Mammary epithelial cell (primary cell): ENCODE measurements at places on chromosomes 2 and 18.
A peak's percentile ranks its signal among the peaks of the same experiment; 100 is the strongest.

DNA sequence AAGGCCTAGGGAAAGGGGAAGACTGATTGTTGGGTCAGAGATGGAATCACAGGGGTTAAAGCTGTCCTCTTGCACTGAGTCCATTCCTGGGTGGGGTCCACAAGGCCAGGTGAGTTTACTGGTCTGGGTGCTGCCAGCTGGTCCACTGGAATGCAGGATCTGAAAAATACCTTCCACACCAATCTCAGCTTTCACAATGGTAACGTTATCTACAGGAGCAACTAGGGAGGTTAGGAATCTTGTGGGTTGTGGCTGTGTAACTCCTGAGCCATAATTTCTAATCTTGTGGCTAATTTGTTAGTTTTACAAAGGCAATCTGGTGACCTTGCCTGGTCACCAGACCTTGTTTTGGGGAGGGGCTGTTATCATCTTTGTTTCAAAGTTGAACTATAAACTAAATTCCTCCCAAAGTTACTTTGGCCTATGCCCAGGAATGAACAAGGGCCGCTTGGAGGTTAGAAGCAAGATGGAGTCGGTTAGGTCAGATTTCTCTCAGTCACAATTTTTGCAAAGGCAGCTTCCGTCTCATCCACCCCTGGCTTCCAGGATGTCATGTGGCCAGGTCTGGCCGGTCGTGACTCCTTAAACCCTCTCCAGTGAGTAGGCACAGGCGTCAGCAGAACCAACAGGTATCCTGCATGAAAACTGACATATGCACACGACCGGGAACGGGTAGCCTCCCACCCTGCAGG is 123.3 kb upstream of the SH3BP4 start:
- no peak for DNase-seq

DNA sequence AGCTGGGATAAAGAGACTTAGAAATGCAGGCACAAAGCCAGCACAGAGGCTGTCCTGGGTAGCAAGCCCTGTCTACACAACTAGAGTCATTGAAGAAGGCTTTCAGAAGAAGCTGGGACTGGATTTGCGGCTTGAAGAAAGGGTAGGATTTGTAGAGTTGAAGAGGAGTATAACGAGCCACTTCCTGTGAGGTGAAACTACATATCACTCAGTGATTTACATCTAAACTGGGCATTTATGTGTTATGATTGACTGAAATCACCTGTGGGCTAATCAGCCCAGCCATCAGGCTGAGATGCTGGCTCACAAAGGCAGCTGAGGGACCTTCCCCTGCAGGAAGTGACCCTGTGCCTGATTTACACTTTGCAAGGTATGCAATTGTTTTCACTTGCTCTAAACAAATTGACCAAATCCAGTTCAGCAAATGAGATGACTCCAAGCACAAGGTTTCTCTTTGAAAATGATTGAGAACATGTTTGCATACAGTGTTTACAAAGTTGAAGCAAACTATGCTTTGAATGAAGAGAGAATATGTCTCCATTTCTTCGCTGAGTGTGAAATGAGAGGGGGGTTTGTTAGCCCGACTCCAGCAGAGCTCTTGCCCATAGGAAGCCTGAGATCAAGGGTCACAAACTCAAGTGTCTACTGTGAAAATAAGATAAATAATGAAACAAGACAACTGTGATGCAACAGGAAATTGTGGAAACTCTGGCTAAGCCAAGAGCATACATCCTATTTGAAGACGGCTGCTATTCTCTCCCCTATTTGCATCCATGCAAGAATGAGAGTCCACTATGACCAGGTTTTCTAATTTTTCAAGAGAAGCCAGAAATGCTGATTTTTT is 69.3 kb upstream of the HK2 start:
- DNase-seq: no peak

DNA sequence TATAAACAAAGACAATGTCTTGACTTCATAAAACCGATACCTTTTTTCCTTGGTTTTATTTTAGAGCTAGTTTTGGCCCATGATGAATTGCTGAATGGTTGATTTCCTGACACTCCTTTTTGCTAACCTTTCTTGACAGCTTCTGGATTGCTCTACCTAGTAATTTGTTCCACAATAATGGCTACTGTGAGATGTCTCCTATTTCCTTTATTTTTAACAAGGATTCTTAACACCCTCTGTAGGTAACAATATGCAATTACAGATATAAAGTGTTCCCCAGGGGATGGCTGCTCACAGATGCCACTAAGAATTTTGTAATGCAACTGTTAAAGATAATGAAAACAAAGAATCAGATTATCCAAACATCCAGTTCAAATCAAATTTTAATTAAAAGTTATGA is 100.8 kb upstream of the ATP5MC3 start:
- DNase-seq: peak; percentile 10

GRCh38 chr2:52429171-52429570 is 1338.4 kb upstream of the CHAC2 start:
- DNase-seq: no peak

DNA sequence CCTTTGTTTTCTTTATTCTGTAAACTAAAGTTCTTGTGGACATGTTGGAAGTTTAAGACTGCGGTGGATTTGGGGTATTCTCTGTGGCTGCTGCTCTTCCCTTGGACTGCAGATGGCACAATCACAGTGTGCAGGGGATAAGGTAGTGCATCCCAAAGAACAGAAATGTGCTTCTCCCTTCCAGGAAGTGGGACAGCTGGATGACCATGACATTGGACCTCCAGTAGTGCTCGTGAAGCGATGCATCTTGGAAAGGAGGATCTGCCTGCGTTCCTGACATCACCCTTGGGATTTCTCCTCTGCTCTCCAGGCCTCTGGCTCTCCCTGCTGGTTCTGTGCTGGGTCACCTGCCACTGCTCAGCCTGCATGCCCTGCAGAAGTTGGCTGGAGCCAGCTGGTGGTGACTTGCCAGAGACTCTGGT is 109.9 kb downstream of the SLC4A3 start:
- peak; percentile 12 for DNase-seq

DNA sequence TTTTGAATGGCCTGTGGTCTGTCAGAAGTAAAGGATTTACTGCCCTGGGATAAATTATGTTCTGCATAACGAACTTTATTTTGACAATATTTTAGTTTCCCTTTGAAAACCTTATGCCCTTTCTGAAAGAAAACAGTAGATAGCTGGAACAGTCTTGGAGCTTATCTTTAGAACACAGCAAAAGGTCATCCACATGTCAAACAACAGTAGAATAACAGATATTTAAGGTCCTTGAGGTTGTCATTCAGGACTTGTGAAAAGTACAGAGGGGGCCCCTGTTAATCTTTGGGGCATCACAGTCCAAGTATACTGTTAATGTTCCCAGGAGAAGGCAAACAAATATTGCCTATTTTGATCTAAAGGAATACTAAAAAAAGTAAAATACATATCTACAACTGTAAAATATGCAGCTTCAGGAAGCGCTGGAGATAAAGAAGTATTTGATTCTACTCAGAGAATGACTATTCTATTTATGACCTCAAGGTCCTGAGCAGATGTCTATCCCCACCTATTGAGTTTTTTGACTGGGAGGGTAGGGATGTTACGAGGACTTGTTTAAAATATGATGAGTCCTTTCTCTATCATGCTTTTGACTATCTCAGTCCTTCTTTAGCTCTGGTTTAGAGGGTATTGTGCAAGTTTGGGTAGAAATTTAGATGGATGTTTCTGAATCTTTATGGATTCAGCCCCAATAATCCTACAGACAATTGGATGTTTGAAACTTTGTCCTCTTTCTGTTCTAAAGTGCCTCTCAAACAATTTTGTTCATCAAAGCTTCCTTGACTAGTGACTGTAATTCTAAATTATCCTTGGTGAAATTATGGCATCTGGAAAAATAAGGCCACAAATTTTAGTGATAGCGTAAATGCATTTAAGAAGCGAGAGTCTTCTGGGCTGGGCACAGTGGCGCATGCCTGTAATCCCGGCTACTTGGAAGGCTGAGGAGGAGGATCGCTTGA is 25.1 kb upstream of the TMEM214 start:
- DNase-seq: no peak

DNA sequence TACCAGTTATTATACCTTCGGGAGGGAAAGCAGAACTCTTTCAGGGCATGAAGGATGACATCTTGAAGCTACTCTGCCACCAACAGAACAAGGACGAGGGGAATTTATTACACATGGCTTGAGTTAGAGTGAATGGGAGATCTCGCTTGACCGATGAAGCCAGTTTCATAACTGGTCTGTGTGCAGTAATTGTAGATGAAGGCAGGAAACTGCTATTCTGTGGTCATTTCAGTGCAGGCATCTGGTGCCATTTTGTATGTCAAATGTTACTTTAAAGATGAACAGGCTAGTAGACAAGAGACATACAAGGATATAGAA is 20.5 kb downstream of the GREB1 start:
- no peak for DNase-seq

DNA sequence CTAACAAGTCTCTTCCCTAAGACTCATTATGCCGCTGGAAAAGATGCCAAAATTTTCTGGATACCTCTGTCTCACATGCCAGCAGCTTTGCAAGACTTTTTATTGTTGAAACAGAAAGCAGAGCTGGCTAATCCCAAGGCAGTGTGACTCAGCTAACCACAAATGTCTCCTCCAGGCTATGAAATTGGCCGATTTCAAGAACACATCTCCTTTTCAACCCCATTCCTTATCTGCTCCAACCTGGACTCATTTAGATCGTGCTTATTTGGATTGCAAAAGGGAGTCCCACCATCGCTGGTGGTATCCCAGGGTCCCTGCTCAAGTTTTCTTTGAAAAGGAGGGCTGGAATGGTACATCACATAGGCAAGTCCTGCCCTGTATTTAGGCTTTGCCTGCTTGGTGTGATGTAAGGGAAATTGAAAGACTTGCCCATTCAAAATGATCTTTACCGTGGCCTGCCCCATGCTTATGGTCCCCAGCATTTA is 26.3 kb downstream of the DHRS9 start:
- DNase-seq: peak; percentile 96

- DNase-seq: no peak
These were observed 62.9 kb upstream of the ZEB2 start for GRCh38 chr2:144582651-144583380.

DNA sequence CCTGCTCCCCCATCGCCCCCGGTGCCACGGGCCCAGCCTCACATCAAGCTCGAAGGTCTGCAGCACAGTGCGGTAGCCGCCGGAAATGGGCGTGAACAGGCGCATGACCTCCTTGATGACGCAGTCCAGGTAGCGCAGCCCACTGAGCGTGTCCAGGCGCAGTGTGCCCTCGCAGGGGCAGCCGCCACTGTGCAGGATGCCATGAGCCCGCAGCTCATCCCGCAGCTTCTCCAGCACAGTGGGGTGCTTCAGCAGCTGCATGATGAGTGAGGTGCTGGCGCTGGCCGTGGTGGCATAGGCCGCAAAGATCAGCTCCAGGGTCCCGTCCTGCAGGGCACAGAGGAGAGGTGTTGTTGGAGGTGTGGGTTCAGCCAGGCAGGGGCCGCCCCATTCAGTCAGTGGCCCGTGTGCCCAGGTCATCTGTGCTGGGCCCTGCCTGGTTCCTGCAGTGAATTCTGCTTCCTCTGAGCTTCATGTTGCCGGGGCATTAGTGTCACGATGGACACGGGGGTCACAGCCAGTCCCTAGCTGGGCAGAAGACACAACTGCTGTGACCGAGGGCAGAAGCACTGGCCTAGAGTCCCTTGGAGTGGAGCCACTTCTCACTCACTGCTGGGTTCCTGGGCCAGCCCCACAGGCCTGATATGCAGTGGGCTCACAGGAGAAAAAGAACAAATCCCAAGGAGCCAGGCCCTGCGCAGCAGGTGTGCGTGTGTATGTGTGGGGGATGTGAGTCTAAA is 14.5 kb downstream of the CYP26B1 start:
- DNase-seq: no peak

GRCh38 chr2:82811946-82812345 is 1647.1 kb downstream of the SUCLG1 start:
- no peak for DNase-seq

GRCh38 chr2:159091381-159091780 is 122.9 kb downstream of the TANC1 start:
- peak; percentile 47 for DNase-seq

GRCh38 chr2:76749858-76750257 is 772.3 kb downstream of the LRRTM4 start:
- DNase-seq: no peak

GRCh38 chr18:75218065-75218923 is 7.7 kb downstream of the TSHZ1 start:
- no peak for DNase-seq

GRCh38 chr18:23684515-23685197 is 4.6 kb upstream of the LAMA3 start:
- no peak for DNase-seq

DNA sequence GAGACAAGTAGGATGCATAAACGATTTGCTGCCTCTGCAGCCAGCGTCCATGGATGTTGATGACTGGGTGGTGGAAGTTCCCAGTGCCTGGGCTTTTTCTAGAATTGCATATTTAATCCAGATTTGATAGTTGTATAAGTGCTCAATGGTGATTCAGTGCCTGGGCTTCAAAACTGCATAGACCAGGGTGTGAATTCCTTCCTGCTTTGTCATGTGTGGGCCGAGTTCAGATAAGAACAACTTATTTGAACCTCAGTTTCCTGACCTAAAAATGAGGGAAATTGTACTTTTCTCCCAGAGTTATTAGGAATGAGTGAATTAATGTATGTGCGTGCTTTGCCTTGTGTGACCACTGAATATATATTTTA is 154.6 kb downstream of the WDSUB1 start:
- DNase-seq: peak; percentile 77

- peak; percentile 46 for DNase-seq
These were observed 22.0 kb downstream of the STARD6 start for GRCh38 chr18:54335638-54336173.

DNA sequence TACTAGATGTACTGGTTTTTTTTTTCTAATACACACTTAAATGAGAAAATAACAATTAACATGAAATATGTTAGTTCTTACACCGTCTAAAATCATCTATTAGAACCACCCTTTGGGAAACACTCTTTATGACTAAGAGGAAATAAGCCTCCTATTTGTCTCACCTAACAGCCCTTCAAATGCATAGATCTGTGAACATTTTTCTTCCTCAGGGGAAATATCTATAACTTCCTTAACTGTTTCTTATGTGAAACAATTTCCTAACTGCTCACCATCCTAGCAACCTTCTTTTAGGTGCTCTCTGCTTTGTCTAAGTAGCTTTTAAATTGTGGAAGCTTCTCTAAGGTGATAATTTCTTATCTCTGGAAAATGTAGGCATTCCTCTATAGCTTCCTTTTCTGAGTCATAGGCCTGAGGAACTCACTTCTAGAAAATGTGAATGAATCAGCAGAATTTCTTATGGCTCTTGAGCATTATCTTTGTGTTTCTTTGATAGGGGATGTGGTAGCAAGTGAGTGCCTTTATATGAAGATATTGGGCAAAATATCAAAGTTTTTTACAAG is 56.1 kb downstream of the CNTNAP5 start:
- no peak for DNase-seq

DNA sequence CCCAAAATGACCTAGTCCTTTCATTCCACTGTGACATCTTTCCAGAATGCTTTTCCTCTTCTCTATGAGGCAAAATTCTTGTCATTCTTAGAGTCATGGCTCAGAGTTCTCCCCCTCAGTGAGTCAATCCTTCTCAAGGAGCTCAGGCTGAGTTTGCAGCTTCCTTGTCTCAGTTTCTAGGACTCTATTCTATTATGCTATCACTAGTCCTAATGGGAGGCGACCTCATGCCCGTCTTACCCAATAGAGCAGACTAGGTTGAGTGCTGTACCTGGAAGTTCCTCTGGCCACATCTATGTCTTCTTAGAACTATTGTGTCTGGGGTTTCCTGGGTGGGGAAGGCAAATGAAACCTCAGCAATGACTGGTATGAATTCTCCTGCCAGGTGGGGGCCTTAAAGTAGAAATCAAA is 51.5 kb downstream of the HAUS1 start:
- peak; percentile 88 for DNase-seq

- no peak for DNase-seq
These were observed 97.5 kb downstream of the ICA1L start for GRCh38 chr2:202774104-202774503.

- no peak for DNase-seq
These were observed 12.6 kb downstream of the RUFY4 start for GRCh38 chr2:218081695-218082094.
